Activated CD4-positive, alpha-beta T cell treated with anti-CD3 and anti-CD28 coated beads for 1 hour (primary cell): ENCODE measurements at places on chromosomes 13 and 19.

- DNase-seq, result no peak
These were observed 11.1 kb downstream of the PALM start for GRCh38 chr19:719636-720344.

GRCh38 chr13:44870456-44870929 lies 118.8 kb downstream of the NUFIP1 start:
- no peak for DNase-seq

- DNase-seq, result no peak
These were observed 305.0 kb downstream of the EFNB2 start for GRCh38 chr13:106230450-106230849.

DNA sequence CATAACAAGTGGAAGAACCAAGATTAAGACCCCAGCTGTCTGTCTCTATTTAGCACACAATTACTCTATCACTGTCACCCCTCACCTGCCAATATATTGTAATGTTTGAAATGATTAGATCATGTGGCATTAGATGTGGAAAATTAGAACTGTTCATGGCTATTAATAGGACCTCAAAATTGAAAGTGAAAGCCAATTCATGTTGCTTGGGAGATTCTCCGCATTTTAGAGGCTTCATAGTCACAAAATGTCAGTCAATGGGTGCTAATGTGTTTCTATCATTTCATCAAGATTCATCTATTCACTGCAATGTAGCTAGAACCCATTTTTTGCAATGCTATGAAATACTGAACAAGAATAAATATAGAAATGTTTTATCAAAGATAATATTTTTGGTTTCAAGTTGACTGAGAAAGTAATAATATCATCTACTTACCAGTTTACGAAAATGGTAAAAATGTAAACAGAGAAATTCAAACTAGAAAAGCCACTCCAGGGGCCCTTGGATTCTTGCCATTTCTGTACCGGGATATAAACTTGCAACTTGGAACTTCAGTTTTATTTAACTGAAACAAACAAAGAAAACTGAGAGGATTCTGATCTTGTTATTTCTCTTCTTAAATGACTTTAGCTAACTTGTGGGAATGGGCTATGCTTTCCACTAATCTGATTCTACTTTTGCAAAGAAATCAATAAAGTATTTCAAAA lies 388.6 kb downstream of the DCT start:
- no peak for DNase-seq

DNA sequence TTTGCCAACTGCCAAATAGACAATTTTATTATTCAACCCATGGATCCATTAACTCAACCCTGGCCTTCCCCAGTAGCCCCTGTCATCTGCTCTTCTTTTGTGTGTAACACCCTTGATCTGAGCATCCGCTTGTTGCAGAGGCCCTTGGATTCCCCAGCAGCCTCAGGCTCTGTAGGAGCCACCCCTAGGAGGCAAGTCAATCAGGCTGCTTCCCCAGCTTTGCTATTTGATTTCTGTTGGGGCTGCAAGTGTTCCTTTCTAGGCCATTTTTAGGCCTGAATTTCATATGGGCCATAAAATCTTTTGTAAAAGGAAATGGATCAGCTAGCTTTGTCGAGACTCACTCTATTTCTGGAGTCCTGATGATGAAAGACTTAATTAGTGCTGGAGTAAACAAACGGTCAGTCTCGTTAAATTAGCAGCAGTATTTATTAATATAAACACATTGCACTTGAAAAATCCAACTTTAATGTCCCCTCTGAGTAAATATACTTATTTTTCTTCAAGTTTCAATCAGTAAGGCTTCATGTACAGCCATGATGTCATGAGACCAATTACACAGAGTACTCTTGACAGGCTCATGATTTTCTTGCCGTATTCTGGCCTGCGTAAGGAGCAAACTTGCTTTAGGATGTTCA lies 105.3 kb downstream of the RGCC start:
- DNase-seq, result no peak

- DNase-seq, result no peak
These were observed 9.9 kb upstream of the ZNF90 start for GRCh38 chr19:20067943-20068342.

DNA sequence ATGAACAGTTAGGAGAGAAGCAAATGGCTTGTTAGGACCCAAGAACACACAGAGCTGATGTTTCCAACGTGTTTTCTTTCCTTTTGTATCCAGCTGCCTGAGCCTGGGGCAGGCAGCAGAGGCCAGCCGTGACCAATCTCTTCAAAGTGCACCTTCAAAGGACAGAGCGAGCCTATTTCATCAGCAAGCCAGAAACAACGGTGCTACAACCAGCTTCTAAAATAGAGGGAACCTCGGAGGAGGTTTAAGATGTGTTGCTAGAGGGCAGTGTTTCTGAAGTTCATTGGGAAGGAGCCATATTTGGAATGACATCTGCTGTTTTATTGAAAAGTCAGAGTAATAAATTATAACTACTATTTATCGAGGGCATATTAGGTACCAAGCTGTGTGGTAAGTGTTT lies 56.2 kb upstream of the RFC3 start:
- DNase-seq, result no peak

- DNase-seq, result no peak
These were observed 144.6 kb upstream of the SPACA7 start for GRCh38 chr13:112231451-112232083.

- DNase-seq, result no peak
These were observed 305.2 kb downstream of the MTUS2 start for GRCh38 chr13:29125191-29125933.

- DNase-seq, result no peak
These were observed 286.6 kb downstream of the COG6 start for GRCh38 chr13:39941911-39942551.

GRCh38 chr19:1514295-1514661 lies 1.5 kb upstream of the ADAMTSL5 start:
- no peak for DNase-seq

DNA sequence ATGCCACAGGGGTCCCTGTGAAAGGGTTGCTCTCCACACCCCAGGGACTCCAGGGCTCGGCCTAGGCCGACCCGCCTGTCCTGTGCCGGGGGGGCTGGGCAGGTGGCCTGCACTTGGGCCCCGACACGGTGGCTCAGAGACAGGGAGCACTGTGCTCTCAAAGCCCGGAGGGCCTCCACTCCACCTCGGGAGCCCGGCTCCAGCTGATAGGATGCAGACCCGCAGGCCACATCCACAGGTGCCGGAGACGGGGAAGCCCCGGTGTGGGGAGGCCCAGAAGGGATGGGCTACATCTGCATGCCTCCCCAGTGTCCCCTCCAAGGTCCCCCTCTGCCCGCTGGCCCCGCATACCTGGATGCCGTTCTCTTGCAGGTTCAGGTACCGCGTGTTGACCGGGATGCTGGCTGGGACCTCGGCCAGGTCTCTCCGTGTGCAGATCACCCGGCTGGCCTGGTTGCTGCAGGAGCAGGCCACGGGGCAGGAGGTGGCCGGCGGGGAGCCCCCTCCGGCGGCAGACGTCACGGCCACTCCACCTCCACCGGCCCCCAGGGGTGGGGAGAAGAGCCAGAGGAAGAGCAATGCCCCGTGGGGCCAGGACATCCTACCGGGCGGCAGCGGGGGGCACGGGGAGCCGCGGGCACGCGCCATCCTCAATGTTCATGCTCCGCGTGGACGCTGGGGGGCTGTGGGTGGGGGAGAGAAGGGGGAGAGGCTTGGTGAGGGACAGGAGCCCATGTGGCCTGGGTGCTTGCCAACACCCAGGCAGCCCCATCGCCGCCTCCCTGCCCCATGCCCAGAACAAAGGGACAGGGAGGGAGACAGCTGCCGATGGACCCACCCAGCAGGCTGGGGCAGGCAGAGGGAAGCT lies 19.8 kb downstream of the LRRC4B start:
- no peak for DNase-seq

DNA sequence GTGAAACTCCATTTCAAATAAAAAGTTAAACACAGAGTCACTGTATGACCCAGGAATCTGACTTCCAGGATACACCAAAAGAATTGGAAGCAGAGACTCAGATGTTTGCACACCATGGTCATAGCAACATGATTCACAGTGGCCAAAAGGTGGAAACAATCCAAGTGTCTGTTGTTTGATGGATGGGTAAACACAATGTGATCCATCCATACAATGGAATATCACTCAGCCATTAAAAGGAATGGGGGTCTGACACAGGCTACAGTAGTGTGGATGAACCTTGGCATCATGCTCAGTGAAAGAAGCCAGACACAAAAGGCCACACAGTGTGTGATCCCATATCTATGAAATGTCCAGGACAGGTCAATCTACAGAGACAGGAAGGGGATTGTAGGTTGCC lies 174.3 kb downstream of the PTPRS start:
- no peak for DNase-seq

- no peak for DNase-seq
These were observed 26.1 kb downstream of the ZMYM2 start for GRCh38 chr13:19984430-19985218.

DNA sequence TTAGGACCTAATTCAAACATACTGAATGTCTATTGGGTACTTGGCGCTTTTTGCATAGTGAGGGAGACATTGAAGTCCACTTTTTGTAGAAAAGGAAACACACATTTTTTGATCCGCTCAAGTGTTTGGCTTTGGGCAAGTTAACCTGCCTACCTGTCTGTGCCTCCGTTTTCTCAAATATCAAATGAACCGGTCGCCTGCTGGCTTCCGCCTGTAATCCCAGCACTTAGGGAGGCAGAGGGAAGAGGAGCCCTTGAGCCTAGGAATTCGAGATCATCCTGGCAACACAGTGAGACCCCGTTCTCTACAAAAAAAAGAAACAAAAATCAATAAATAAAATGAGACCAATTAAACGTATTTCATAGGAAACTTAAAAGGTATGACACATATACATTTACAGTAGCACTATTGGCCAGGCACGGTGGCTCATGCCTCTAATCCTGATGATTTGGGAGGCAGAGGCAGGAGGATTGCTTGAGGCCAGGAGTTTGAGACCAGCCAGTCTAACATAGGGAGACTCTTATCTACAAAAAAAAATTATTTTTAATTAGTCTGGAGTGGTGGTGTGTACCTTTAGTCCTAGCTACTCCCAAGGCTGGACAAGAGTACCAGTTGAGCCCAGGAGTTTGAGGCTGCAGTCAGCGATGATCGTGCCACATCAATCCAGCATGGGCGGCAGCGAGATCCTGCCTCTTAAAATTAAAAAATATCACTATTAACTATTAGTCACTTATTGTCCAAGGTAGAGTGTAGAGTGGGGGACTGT lies 1.3 kb downstream of the RAD23A start:
- DNase-seq, result no peak

DNA sequence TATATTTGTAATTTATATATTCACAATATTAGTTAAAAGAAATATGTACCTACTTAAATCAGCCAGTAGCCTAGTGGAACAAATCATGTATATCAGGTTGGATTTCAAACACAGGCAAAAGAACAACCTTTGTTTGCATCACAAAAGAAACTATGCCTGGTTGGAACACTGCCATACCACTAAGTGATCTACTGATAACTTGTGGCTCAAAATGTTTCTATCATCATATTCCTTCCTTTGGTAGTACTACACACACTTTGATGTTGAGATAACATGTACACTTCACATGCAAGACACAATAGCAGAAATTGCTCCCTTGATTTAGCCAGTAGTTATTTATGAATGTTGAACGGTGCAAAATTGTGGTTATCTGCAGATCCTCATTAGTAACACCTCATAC lies 146.0 kb upstream of the GPC6 start:
- DNase-seq, result no peak

DNA sequence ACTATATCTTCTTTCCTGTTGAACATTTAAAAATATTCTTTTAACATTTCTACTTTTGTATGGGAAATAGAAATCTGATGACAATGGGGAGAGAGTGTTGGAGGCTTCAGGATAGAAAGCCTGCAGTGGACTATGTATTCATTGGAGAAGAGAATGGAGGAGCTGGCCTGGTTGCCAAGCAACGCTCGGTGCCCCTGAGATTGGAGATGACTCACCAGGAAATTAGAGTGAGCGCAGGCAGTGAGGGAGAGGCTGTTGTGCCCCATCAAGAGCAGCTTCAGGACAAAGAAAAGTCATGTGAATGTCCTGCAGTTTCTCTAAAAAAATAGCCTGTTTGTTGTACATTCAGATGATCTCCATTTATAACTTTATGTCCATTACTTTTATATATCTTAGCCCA lies 48.7 kb upstream of the ZNF835 start:
- no peak for DNase-seq

GRCh38 chr19:17306285-17306714 lies 628 bp downstream of the MRPL34 start:
- no peak for DNase-seq

- DNase-seq, result no peak
These were observed 1525.0 kb upstream of the MIR17HG start for GRCh38 chr13:89822467-89822866.

DNA sequence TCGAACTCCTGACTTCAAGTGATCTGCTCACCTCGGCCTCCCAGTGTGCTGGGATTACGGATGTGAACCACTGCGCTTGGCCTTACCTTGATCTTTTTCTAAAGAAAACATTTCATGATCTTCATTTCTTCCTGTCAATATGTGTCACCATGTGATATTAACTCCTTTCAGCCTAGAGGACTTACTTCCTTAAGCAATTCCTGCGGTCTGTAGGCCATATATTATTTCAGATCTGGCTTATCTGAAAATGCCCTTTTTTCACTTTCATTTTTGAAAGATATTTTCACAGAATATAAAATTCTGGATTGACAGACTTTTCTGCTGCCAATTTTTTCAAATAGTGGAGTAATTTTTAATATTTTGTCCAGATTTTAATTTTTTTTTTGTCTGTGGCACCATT lies 2.0 kb upstream of the GPR32 start:
- DNase-seq, result no peak

DNA sequence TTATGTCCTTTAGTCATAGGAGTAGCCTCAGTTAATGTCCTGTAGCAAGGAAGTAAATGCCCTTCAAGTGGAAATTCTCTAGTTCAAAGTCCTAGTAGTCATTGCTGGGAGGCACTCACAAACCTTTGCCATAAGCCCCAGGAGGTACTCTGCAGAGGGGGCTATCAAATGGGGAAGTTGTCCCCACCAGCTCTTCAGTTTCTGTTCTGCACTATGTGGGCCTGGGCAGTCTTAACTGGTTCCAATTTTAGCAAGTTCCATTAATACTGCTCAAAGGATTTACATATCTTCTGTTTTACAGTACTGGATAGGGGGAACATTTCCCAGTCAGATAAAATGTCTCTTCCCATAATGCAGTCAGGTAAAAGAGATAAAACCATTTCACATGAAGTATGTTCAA lies 101.3 kb downstream of the B3GLCT start:
- DNase-seq, result no peak

DNA sequence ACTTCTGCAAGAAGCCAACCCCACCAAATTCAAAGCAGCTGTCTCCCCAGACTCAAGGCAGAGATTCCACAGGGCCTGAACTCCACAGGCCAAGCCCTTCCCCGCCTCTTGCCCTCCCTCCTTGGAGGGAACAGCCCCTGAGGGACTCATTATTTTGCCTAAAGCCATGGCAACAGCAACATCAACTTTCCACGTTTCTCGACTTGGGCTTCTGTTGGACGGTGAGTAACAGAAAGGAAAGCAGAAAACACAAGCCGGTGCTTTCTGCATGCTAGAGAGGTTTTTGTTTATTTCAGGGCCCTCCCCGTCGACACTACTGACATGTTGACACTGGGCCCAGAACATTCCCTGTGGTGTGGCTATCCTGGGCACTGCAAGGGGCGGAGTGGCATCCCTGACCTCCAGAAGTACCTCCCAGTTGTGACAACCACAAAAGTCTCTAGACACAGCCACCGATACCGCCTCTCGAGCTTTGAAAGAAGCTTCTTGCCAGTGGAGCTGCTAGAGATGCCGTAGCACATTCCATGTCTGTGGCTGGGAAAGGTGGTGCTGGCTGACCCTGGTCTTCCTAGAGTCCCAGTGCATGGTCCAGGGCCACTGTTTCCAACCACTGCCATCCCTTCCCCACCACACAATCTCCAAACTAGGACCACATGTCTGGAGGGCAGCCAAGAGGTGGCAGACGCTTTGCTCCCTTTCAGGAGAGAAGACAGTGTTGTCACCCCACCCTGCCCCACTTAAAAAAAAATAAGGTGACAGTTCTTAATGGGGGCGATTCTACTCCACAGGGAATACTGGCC lies 12.8 kb downstream of the CAPS start:
- no peak for DNase-seq
